HTR-8/SVneo (cell line): ENCODE measurements at places on chromosomes 4 and X.

DNA sequence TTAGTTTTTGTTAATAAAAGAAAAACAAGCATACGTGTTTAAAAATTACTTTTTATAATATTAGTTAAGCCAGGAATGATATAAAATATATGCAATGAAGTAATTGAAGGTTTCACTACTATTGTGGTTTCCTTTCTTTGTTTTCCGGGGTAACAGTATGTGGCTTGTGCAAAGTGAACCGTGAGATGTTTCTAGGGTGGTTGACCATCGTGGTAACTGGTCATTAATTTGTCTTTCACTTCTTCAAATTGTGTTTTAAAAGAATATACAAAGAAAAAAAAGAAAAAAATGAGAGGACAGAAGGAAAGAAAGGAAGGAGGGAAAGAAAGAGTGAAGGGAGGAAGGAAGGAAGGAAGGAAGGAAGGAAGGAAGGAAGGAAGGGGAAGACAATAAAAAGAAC, 330.1 kb upstream of the CPXCR1 start:
- DNase-seq = no peak

GRCh38 chr4:147863808-147864472, 132.1 kb downstream of the ARHGAP10 start:
- no peak for DNase-seq

DNA sequence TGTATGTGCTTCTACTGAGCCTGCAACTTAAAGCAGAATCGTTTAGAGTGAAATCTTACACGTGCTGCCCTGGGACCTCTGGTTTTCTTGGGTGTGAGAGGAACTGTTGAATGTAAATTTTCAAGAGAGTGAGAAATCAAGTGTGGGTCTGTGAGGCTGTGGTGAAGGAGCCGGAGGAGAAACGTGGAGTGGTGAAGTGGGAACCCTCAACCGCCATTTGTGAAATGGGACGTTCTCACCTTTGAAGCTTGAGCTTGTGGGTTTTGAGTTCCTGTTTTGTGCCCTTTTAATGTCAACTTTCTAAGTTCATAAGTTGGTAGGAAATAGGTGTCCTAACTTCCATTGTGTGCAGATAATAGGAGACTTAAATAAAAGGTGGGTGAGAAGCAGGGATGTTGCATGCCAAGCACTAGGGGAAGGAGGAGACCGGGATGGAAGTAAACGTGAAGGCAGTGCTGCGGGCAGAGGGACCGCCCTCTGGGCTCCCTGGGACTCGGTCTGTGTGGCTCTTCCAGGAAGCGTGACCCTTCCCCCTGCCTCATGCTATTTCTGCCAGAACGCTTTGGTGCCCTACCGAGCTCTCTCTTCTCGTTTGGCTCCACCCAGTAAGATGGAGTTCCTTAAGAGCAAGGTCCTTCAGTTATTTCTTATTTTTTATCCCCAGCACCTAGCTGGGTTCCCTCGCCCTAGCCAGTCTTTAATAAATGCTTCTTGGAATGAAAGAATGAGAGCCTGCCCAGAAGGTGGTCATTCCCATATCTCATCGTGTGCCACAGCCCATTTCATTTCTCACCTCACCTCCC, 56.0 kb downstream of the TMEM131L start:
- no peak for DNase-seq

DNA sequence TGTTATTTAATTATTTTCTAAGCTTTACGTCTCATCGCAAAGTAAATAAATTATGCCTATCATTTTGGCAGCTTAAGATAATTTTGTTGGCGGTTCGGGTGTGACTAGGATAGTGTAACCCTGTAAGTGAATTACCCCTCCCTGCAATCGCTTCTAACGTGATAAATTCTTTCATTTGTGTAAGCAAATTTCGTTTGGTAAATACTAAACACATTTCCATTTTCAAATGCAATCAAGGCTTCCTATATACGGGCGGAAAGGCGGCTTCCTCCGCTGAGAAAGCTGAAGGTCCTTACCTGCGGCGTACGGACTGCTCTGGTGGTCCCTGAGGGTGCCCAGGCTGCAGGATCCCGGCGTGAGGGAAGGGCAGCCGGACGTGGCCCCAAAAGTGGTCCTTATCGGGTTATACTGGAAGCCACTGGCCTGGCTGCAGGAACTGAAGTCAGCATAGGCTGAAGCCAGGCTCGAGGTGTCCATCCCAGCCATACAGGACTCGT, 403 bp downstream of the PHOX2B start:
- DNase-seq = no peak

GRCh38 chrX:129636175-129636681, 18.5 kb downstream of the APLN start:
- no peak for DNase-seq

- no peak for DNase-seq
Observed at GRCh38 chr4:108205859-108206258, 37.1 kb upstream of the LEF1 start.

DNA sequence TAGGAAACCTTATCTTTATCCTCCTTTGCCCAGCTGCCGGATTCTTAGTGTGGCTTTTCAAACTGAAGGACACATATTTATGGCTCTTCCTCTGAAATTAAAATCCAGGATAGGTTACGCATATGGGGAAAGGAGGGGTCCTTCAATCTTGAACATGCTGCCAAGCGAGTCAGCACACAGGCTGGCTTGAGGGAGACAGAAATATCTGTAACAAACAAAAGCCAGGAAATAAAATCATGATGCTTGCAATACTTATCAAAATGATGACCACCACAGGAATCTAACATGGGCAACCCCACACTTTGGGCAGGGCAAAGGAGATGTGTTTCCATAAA, 196.4 kb upstream of the LDB2 start:
- DNase-seq = no peak

DNA sequence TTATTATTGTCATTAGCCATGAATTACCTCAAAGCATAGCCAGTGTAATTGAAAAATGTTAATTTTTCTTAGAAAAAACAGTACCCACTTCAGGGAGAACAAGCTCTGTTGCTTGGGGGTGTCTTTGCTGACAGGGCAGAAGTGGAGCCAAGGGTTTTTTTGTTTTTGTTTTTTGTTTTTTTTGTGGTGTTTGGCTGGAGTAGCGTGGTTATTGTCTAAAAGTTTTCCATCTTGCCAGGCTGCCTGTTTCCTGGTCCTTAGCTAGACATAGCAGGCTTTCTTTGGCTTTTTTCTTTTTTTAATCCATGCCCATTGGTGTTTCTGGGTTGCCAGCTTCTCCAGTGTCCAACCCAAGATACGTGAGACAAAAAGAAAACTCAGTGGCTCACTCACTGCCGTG, 61.5 kb downstream of the CASP3 start:
- no peak for DNase-seq

- DNase-seq = no peak
Observed at GRCh38 chr4:10897076-10897475, 212.5 kb upstream of the CLNK start.

- DNase-seq = no peak
Observed at GRCh38 chrX:87005183-87005582, 512.4 kb upstream of the KLHL4 start.

- no peak for DNase-seq
Observed at GRCh38 chrX:123736333-123736921, 3.6 kb upstream of the THOC2 start.

- DNase-seq = no peak
Observed at GRCh38 chr4:10032625-10033024, 11.3 kb upstream of the SLC2A9 start.

- DNase-seq = no peak
Observed at GRCh38 chrX:17719711-17720110, 17.6 kb upstream of the SCML1 start.

DNA sequence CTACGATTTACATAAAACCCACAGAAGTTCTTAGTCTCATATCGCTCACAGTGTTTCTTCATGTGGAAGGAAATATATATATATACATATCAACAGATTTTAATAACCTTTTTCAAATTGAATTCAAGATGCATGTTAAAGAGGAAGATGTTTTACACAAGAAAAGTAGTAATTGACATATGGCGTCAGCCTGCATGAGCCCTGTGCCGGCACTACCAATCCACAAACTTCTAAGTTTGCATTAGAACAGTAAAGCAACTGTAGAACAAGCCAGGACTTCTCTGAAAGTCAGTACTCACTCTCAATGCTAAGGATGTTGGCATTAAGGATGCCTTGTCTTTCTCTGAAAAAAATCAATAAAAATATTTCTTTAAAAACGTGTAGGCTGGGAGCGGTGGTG, 441.3 kb upstream of the SMIM31 start:
- DNase-seq = no peak

GRCh38 chr4:6812766-6813165, 30.2 kb downstream of the KIAA0232 start:
- no peak for DNase-seq

DNA sequence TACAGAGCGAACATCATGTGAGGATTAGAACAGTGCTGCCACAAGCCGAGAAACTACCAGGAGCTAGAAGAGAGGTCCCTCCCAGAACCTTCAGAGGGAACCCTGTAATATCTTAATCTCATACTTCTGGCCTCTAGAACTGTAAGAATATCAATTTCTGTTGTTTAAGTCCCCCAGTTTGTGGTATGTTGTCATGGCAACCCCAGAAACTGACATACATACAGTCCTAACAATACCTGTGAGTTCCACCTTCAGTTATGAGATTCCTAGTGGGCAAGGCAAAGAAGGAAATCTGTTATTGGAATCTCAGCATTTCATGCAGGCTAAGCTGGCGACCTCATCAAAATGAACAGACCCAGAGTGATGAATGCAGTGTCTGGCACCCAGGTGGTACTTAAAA, 42.5 kb downstream of the ZBTB49 start:
- DNase-seq = no peak
